ENCODE measurements at places on chromosomes 2 and 18.

DNA sequence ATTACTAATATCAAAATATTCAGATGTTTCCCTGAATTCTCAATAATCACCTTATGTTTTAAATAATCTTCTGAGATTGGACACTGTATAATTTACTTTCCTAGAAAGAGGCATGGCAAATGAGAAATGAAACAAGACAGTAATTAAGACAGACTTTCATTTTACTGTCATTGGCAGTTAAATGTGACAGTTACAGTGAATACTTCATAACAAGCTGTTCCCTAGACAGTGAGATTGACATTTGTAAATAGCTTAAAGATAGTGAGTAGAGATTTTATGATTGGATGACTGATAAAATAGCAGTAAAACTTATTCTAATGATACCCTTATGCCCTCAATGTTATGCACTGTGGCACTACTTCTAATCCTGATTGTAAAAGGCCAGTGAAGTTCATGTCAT lies 524.9 kb upstream of the TMEFF2 start:
- no peak for DNase-seq

GRCh38 chr2:216714376-216714775 lies 19.0 kb upstream of the IGFBP5 start:
- DNase-seq, result no peak

- DNase-seq, result no peak
These were observed 108.2 kb upstream of the TWIST2 start for GRCh38 chr2:238739668-238740067.

DNA sequence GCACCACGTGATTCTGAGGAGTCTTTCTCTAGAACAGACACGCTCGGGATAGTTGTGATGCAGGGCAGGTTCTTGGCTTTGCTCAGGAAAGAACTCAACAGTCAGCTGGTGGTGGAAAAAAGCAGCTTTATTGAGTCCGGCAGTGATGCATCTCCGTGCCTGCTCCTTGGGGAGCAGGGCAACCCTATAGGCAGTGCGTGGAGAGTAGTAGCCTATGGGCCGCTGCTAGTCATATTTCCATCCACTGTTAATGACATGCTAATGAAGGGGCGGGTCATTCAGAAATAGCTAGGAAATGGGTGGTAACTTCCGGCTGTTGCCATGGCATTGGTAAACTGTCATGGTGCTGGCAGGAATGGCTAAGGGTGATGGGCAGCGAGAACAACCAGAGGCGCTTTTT lies 11.6 kb upstream of the ACKR3 start:
- no peak for DNase-seq

DNA sequence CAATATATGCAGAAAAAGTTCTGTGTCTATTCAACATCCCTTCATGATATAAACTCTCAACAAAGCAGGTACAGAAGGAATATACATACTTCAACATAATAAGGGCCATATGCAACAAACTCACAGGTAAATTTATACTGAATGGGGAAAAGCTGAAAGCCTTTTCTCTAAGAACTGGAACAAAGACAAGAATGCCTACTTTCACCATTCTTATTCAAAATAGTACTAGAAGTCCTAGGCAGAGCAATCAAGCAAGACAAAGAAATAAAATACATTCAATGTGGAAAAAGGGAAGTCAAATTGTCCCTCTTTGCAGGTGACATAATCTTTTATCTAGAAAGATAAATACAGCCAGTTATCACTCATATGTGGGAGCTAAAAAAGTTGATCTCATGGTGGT lies 116.3 kb downstream of the ACVR1 start:
- no peak for DNase-seq

DNA sequence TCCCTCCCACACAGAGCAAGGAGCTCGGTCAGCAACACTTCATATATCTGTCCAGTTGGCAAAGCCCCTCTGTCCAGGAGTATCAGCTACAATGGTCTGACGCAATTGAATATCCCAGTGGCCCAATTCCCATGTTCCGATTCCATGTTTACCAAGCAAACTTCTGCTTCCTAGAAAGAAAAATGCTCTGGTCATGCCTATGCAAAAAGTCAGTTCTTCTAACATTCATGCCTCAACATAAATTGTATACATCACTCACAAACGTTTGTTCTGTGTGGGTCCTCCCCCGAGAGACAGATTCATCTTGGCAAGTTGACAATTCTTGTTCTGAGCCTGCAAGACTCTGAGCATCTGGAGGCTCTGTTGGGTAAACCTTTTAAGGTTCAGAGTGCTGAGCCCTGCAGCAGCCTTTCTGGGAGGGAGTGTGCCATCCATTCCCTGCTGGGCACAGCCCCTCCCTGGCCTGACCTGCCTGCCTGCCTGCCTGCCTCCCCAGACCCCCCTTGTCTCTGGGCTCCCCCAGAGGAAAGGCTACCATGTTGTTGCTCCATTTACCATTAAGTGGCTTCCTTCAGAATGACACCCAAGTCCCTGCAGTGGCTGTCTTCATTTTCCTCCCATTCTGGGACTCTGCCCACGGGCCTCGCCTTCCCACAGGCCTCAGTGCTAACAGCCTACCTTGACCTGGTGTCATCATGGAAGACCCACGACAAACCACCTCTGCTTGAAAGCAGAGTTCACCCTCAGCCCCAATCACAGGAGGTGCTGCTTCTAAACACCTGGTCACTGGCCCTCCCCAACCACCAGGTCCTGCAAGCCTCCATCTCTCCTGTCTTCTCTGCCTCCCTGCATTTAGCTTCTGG lies 37.6 kb upstream of the TAF1B start:
- peak; percentile 85 for DNase-seq

GRCh38 chr18:62744076-62744968 lies 29.0 kb downstream of the PHLPP1 start:
- no peak for DNase-seq

GRCh38 chr2:36696533-36696932 lies at the start of gene VIT:
TSS of gene VIT (plus strand) at chr2:36696707. CDS start at chr2:36716371, 19,664 bp downstream.
- peak; percentile 41 for DNase-seq

- DNase-seq, result peak; percentile 90
These were observed 31.1 kb upstream of the ACTR3 start for GRCh38 chr2:113858764-113859163.

DNA sequence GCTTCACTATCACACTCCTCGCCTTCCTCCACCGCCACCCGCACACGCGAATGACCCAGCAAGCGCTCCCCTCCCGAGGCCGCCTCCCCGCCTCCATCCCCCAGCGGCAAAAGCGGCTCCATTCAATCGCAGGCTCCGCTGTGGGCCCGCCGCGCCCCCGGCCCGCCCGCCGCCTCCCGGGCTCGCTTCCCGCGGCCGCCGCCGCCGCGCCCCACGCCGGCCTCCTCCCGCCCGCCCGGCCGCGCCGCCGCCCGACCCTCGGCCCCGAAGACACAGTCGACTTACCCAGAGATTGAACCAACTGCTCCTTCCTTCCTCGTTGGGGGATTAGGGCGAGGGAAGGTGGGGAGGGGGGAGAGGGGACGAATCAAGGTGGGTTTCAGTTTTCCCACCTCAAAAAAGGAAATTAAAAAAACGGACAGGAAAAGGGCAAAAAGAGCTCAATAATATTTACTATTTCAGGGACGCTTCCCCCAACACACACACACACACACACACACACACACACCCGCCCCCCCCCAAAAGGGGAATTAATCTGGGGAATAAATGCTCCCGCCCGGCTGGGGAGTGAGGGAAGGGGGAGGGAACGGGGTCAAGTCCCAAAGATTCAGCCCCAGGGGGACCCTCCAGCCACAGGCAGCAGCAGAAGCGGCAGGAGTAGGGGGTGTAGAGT lies 743 bp downstream of the XPO1 start:
- no peak for DNase-seq

- DNase-seq, result no peak
These were observed 20.4 kb downstream of the ADAM23 start for GRCh38 chr2:206463685-206464084.

DNA sequence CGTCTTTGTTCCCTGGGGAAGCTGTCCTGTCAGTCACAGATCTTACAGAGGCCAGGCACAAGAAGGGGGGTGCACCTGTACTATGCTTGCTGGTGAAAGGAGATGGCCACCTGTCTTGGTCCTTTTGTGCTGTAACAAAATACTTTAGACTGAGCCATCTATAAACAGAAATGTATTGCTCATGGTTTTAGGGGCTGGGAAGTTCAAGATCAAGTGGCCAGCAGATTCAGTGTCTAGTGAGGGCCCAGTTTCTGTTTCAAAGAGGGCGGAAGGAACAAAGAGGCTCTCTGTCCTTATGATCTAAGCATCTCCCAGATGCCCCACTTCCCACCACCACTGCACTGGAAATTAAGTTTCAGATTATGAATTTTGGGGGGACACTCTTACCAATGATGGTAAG lies 35.5 kb upstream of the RPL37A start:
- DNase-seq, result no peak

DNA sequence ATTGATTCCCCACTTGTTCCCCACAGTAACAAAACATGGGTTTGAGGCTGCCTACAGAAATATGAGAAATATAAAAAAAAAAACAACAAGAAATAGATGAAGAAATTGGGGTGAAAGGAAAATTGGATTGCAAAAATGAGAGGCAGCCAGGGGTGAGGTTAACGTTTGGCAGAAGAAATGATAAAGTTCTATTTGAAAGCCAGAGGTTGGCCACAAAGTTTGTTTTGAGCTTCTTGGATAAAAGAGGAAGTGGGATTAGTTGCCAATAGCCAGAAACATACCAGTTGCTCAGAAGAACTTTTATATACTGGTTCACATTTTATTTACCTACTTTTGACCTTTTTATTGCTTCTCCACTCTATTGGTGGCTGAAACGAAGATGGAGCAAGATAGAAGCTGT lies 67.5 kb downstream of the FASTKD2 start:
- DNase-seq, result peak; percentile 70

DNA sequence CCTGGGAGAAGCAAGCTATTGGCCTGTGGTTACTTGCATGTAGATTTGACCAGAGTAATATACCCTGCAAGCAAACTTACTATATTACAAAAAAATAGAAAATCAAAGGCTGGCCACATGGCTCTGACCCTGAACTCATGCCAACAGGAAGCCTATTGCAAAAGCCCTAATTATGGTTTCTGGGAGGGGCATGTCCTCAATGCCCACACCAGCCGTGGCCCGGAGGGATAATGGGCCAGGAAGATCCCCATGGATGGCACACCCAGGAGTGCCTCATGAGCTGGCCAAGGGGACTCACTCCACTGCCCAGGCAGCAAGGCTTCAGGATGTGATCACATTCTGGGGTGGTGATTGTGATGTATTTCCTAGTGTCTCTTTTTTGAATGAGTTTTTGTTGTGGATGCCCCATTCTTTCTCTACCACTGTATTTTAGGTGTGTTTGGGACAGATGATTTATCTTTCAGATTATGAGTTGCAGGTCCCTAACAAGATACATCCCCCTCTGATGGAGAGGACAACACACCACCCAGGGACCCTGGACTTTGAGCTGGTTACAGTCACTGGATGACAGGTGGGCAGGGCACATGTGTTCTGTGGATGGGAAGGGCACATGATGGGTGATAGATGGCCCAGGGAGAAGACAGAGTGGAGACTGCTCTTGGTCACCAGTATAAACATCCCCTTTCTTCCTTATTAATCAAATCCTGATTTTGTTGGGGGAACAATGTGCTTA lies 18.7 kb upstream of the TFCP2L1 start:
- DNase-seq, result no peak

DNA sequence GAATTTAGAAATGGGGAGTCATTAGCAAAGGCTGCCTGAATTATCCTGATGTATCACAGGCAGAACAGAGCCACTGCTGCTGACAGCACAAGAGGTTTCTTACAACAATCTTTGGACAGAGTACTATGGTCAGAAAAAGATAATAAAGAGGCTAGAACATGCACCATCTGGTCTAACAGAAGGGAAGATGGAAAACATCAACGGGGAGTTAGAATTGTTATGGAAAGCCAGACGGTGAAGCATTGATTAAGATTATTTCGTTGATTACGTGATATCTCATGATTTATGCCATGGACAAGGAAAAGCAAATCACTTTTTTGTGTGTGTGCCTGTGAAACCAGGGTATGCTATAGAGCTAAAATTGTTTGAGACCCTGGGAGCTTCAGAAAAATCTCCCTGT lies 409.4 kb upstream of the ETAA1 start:
- no peak for DNase-seq

- DNase-seq, result no peak
These were observed 205.4 kb downstream of the KLHL29 start for GRCh38 chr2:23590241-23590869.

GRCh38 chr18:48687346-48688042 lies 148.7 kb downstream of the CTIF start:
- DNase-seq, result no peak

- DNase-seq, result no peak
These were observed 47.6 kb upstream of the ZFP36L2 start for GRCh38 chr2:43274055-43274454.

DNA sequence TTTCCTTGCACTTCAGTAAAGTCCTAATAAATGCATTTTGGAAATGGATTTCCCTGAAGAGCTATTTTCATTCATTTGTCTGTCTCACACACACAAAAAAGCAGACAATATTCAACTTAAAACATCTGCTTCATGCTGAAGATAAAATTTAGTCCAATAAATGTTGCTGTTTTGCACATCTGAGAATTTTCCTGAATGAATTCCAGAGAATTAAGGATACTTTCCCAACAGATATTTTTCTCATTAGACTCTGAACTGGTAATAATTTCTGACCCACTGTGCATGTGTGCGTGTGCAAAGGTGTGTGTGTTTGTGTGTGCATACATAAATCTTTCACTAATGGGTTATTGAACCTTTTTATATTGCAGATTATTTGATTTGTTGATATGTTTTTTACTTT lies 390.2 kb upstream of the TMEFF2 start:
- DNase-seq, result no peak

DNA sequence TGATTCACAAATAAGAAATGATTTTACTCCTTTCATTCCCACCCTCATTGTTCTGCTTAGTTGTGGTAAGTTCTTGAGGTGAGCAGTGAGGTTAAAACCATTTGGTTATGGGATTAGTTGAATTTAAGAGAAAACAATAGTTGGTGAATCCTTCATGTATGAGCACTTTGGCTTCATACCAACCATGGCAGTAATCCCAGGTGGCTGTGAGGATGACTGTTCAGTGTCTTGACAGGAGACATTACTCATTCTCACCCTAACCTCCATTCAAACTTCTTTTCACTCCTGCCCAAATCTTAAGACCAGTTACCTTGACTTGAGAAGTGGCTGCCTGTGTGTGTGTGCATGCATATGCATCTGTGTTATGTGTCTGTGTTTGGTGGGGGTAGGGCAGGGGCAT lies 143.1 kb downstream of the SETBP1 start:
- peak; percentile 82 for DNase-seq

DNA sequence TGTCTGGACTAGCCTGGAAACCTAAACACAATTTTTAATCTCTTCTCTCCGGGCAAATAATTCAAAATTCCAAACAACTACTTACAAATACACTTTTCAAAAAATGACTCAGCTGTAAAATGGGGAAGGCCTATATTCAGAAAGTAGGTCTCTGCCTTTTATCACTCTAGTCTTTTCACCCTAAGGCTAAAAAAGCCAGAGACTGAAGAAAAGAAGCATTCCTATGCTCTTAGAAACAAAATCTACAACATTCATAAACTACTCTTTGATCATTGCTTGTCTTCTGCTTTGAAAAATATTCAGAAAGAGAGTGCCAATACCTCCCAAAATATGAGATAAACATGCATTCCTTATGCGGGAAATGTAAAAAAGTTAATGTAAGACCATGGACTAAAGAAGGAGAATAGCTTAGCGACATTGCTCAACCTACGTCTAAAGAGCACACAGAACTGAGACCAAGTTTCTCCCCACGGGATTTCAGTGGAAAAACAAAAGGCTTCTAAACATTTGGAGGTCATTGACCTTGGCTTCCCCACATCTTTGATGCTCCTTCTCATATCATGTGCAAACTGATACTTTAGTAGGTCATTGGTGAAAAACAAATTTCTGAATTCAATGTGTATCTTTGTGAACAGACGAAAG lies 74.4 kb upstream of the EPB41L3 start:
- DNase-seq, result no peak

- no peak for DNase-seq
These were observed 255.3 kb downstream of the CYP26B1 start for GRCh38 chr2:71892423-71892730.
